ENCODE measurements at places on chromosomes 7 and 10.

DNA sequence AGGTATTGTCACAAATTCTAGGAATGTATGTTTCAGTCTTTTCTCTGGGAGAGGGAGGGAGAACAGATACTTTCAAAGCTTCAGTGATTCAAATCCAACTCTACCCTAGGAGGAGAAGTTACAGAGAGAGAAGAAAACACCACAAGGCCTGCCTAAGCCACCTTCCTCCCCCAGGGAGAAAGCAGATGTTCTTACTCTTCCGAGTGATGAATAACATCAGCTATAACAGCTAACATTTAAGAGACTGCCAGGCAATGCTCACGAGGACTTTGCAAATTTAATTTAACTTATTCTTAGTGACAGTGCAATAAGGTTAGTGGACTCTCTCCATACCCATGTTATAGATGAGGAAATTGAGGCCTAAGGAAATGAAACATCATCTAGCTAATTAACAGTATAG, 36.8 kb downstream of the TAS2R41 start:
- no peak for DNase-seq

DNA sequence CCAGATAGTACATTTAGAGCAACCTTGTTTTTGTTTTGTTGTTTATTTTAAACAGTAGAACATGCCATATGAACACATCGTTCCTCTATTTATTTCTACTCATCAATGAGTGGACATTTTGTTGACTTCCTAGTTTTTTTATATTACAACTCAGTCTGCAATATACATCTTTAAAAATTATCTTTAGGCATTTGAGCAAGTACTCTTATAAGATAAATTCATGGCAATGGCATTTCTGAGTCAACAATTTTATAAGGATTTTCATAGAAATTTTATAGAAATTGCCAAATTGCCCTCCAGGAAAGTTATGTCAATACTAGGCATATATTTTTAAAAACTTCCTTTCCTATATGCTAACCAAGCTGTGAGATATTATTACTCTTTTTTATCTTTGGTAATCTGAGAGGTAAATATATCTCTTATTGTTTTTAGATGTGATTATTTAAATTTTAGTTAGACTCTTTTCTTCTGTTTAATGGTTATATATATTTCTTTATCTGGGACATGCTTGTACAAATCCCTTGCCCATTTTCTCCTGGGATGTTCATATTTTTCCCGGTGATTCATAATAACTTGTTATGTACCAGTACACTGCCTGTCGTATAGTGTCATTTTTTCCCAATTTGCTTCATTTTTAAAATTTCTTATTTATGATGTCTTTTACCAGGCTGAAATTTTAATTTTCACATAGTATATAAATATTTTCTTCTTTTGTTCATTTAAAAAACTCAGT, 50.5 kb downstream of the FZD1 start:
- no peak for DNase-seq

DNA sequence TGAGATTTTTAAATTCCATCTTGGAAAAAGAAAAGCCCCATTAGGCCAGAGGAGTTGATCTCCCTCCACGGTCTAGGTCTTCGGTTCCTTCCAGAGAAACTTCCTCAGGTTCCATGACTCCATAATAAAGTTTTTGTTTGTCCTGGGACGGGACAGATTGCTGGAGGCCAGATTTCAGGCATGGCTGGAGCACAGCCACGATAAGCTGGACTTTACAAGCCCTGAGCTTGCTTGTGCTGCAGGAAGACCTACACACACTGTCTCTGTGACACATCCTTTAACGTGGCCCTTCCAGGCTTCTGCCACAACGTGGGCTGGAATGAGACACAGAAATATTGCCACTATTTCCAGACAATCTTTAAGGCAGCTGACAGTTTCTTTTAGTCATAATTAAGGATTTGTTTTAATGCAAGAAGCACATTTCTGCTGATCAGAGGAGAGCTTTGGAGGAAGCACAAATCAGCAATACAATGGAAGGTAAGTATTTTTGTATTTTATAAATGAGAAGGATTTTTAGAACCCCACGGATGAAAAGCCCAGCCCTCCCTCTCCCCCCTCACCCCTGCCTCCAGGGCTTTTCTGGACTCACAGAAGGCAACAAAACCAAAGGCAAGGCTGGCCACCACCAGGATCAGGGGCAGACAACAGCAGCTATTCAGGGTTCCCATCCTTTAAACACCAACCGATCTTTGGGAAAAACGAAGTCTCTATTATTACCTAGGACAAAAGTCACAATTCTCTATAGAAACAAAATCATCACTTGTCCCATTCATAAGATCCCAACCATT, 6.5 kb downstream of the CTBP2 start:
- DNase-seq = no peak

DNA sequence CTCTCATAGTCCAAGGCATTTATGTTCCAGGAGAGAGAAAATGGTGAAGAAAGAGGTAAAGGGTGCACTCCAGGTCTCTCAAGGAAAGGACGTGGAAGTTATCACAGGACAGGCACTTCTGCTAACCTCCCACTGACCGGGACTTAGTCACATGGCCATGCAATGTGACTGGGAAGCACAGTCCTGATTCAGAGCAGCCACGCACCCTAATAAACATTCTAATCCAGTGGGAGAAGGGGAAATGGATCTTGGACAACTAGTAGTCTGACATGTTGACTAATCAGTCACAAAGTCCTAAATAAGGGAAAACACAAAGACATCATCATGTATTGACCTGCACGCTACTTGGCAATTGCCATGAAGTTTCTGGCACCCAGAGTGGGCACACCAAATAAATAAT, 417.5 kb upstream of the ZMIZ1 start:
- DNase-seq = no peak

GRCh38 chr7:18313965-18314364, 181.6 kb upstream of the HDAC9 start:
- DNase-seq = no peak

DNA sequence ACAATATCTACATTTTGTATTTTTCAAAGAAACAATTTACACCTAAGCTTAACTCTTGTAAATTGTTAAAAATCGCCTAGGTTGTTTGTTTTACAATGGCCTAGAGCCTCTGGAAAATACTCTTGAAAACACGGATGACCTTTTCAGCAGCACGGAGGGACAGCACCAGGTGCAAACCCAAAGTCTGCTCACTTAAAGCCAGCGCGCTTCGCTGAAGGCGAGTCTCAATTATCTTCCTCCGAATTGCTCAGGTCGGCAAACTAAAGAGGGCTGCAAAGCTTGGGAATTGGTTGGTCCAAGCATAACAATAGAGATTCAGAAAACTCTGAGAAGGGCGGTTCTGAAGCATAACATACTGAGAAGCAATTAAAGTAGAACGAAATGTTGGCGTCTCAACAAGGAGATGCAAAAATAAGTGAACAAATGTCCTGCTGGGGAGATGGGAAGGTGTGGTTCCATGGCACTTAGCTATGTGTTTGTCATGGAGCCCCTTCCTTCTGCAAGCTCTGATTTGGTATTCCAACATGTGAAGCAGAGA, 139.9 kb upstream of the PITRM1 start:
- DNase-seq = no peak
